ENCODE measurements at places on chromosomes 4 and X. TPM values are rescaled to one million over a fixed set of nuclear protein-coding genes. Genes with fewer than 3 reads are reported as not detected.

Gene CSN1S1
- not detected for total RNA-seq

Gene CXCL1
- total RNA-seq: 2.6 TPM

Gene MUC7
- not detected for total RNA-seq

Gene SPACA5
- total RNA-seq: not detected

DNA sequence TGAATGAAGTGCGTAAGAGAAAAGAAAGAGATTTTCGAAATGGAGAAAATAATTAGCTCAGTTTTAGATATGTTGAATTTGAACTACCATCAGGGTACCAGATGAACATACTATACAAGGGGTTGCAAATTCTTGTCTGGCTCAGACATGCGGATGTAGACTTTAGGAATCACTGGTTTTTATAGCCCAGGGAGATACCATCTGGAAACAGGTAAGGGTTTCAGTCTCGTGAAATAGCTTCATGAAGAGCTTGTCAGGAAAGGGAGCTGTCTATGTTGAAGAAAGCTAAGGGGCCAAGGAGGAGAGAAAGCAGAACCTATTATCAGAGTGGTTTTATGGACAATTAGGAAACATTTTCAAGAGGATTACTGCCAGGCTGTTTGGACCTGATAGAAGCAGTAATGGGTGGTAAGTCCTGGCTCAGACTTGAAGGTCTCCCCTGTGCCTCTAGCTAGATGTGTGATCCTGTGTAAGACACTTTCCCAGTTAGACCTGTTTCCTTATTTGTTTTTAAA, 6.7 kb downstream of the RAB9A start:
- DNase-seq: no peak
- no peaks in the 10 kb centered on the region for H3K36me3 ChIP-seq
- H3K4me3 ChIP-seq: no peak overlapping the region

DNA sequence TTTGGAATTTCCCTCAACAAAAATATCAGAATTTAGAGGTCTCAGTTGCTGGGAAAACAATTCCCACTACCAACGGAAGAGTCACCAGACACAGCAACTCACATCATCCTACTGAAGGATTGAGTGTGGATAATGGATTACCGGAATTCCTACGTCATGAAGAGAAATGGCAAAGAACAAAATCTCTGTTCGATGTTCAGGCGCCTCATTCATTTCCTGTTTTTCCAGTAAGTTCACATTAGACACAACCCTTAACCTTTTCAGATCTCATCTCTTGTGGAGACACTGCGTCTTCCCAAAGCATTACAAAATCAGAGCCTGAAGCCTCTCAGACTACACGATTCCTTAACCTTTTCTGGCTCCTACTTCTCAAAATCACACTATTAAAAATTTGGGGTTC, 58.5 kb upstream of the CPEB2 start:
- no peak for DNase-seq
- H3K27me3 ChIP-seq: no peaks in the 10 kb centered on the region
- H3K36me3 ChIP-seq: no peaks in the 10 kb centered on the region
- no peak overlapping the region for H3K4me3 ChIP-seq
- no peak overlapping the region for H3K27ac ChIP-seq

GRCh38 chrX:10781847-10782530, 161.6 kb upstream of the MID1 start:
- no peaks in the 10 kb centered on the region for H3K4me1 ChIP-seq
- H3K27ac ChIP-seq: no peak overlapping the region
- H3K4me3 ChIP-seq: no peak overlapping the region
- no peak for DNase-seq
- H3K36me3 ChIP-seq: no peaks in the 10 kb centered on the region

GRCh38 chr4:12707381-12708175, 776.6 kb downstream of the RAB28 start:
- no peaks in the 10 kb centered on the region for H3K36me3 ChIP-seq
- no peak overlapping the region for H3K4me3 ChIP-seq
- DNase-seq: no peak
- H3K27me3 ChIP-seq: no peaks in the 10 kb centered on the region
- H3K4me1 ChIP-seq: no peaks in the 10 kb centered on the region
- no peak overlapping the region for H3K27ac ChIP-seq

GRCh38 chr4:67558493-67558892, at the start of gene STAP1:
TSS of gene STAP1 (plus strand) at chr4:67558727. CDS start at chr4:67558810, 83 bp downstream.
- no peak for DNase-seq
- H3K4me1 ChIP-seq: no peaks in the 10 kb centered on the region
- no peak within 1 kb of the TSS for H3K27ac ChIP-seq
- H3K27me3 ChIP-seq: no peaks in the 10 kb centered on the region
